Skin of body (tissue), 3 donors: ENCODE measurements at places on chromosomes 5 and 9.

DNA sequence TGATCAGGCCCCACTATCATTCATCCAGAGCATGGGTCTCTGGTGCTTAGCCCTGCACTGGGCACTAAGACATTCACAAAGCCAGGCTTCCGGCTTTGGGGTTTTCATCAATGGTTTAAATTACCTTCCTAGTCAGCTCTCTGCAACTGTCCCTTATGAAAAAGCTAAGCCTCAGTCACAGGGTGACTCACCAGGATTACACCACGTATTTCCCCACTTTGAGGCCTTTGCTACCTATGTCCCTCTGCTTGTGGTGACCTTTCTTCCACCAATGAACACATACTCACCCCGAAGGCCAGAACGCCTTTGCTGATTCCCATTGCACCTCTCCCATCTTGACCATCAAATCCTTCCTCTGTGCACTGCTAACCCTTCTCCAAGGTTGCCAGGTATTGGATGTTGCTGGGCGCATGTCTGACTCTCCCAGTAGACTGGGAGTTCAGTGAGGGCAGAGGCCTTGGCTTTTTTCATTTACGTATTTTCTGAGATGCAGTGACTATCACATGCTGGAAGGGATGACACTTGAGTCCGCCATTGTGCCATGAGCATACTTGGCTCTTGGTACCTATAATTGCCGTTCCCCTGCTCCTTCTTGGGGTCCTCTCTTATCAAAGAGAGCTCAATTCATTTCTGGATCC, 58.7 kb upstream of the TNFSF8 start:
- DNase-seq: no peak

DNA sequence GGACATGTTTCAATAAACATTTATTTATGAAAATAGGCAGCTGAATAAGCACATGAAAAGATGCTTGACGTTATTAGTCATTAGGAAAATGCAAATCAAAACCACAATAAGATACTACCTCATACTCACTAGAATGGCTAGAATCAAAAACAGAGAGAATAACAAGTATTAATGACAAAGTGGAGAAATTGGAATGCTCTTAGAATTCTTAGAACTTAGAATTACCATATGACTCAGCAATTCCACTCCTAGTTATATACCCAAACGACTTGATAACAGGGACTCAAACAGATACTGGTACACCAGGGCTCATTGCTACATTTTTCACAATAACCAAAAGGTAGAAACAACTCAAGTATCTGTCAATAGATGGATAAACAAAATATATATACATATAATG, 15.1 kb upstream of the TRIM36 start:
- no peak for DNase-seq

- no peak for DNase-seq
Measured at GRCh38 chr5:178241231-178241663, 8.6 kb upstream of the PHYKPL start.

DNA sequence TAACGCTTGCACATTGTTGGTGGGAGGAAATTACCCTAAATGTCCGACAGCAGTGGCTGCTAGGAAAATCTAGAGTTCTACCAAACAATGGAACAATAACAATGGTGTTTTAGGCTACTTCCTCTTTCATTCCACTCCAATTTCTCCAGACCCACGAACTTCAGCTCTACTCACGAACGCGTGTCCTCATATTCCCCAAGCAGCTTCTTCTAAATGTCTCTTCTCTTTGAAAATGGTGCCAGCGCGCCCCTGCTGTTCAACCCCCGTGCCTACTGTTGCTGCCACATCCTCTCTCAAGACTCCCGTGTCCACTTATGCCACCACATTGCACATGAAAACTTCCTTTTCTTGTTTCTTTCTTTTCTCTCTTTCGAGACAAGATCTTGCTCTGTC, 25.6 kb downstream of the OR2V2 start:
- DNase-seq: no peak

GRCh38 chr5:109694451-109694891, 4.7 kb downstream of the MAN2A1 start:
- DNase-seq: no peak

DNA sequence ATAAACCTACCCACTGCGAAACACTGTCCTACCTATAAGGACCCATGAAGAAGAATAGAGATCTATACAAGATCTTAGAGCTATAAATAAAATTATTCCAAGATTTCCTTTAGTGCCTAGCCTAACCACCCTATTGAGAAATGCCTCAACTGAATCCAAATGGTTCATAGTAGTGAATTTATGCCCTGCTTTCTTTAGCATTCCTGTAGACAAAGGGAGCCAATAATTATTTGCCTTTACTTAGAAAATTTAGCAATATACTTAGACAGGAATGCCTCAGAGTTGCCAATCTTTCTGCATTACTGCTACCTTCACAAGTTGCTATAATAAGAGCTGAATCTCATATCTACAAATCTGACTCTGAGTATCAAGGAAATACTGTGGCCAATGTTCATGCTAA, 62.6 kb downstream of the PUM3 start:
- no peak for DNase-seq

- DNase-seq: peak; percentile 88
Measured at GRCh38 chr5:124655921-124656511, 90.4 kb downstream of the ZNF608 start.

DNA sequence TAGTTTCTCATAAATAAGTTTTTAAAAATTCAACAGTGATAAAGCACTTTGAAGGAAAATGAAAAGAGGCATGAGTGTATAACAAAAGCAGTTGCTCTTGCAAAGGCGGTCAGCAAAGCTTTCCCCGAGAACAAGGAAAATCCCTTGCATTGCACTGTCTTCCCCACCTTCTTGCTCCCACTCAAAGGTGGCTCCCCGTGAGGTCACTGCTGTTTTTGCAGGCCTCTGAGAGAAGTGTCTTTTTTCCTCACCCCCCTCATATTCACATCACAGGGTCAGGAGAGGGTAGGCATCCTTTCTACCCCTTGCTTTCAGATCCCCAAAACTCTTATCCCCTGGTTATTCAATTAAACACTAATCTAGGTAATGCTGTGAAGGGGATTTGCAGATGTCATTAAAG, 15.2 kb upstream of the SLC36A1 start:
- DNase-seq: no peak

- DNase-seq: no peak
Measured at GRCh38 chr5:15483351-15484097, 16.5 kb upstream of the FBXL7 start.

GRCh38 chr9:131410044-131410491, 16.2 kb downstream of the PRRC2B start:
- no peak for DNase-seq

DNA sequence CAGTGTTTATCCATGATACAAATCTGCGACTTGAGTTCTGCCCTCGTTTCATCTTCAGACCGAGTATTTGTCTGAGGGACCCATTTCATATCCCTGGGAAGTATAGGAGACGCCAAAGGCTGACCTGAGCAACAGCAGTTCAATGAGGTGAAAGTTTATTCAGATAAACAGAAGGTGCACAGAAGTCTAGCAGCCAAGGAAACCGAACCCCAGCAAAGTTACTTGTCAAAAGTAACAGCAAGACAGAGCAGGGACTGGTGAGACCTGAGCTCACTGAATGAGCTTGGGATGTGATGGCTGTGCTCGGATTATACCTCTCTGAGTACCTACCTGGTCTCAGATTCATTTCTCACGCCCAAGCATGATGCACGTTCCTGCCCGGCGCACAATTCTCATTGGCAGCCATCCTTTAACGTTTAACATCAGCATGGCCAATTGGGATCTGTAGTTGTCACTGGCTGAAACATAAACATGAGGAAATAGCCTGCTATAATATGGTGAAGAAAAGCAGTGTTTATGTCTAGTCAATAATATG, 599 bp downstream of the LYRM7 start:
- no peak for DNase-seq

- no peak for DNase-seq
Measured at GRCh38 chr9:81259896-81260295, 429.5 kb downstream of the TLE1 start.

GRCh38 chr9:130239741-130240241, 25.8 kb upstream of the HMCN2 start:
- no peak for DNase-seq

DNA sequence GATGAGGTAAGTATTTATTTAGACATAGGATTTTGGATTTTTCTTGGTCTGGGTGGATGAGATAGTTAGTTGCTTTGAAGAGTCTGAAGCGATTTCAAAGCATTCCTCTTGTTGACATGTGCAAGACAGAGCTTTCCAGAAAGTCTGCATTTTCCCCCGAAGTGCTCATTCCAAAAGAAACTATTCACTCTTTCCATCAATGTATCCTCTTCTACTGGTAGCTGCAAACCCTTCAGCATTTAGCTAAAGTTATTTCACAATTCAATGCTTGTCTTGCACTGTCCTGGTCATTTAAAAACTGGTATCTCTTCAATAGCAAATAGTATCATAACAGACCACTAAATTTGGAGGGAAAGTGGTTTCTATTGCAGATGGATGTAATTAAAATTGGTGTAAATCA, 13.0 kb downstream of the NREP start:
- peak; percentile 87 for DNase-seq

DNA sequence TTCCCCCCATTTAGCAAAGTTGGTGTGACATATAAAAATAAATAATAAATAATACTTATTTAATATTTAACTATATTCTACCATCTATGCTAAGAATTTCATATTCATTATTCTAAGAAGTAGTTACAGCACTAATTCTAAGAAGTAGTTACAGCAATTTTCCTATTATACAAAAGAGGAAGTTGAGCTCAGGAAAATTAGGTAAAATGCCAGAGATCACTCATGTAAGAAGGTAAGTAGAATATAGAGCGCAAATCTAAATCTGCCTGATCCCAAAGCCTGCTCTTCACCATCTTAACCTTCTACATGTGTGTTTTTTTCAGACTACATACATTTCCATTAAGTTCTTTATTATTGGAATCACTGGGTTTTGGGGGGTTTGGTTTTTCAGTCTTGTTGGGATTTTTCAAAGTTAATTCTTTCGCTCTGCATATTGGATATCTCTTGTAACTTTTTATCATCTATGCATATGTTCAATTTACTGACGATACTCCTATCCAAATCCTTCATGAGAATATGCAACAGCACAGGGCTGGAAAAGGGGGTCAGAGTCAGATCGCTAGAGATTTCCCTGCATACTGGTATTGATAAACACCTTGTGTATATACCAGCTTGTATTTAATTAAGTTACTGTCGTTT, 852.1 kb downstream of the MAT2B start:
- no peak for DNase-seq

GRCh38 chr9:126342621-126343031, 16.0 kb downstream of the MVB12B start:
- DNase-seq: no peak

DNA sequence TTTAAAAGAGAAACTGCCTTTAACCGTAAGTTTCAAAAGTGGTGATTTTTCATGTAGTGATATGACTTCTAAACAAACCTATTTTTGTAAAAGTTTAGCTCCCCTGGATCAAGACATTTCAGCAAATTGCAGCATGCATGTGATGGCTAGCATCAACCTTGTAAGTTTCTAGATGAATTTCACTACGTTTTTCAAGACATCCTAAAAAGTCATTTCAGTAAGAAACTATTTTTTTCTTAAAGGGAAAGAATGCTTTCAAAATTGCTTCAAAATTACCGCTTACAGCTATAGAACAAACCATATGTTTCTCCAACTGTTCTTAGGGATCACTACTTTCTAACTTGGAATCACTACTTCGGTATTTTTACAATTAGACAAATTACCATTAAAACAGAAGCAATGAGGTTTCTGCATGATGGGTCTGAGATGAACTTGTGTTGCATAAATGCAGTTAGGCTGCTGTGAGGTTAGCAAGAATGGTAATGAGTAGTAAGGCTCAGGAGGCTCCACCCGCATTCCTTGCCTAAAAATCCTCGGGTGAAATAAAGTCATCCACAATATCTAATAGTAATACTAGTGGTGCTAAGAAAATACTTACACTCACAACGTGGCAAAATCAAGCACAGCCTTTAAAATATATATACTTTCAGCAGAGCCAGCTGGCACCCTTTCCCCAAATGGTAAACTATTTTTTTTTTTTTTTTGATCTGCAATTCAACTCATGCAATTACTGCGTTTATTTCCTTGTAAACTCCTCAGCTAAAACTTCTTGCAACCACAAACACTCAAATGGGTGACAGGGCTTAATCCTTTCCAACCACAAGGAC, 53.8 kb downstream of the CDC14B start:
- DNase-seq: peak; percentile 41

DNA sequence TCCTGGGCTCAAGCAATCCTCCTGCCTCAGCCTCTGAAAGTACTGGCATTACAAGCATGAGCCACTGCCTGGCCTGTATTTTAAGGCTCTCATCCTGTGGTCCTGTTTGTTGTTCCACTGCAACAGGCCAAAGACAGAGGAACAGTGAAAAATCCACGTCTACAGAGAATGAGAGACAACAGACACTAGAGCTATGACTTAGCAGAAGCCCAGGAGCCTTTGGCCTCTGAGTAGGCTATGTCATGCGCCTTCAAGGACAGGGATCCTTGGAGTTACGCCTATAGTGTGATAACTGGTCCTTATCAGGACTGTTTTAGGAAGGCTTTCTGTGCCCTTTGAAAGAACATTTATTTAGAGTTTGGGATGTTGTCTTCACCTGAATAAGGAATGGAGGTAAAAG, 10.5 kb downstream of the POC5 start:
- no peak for DNase-seq

DNA sequence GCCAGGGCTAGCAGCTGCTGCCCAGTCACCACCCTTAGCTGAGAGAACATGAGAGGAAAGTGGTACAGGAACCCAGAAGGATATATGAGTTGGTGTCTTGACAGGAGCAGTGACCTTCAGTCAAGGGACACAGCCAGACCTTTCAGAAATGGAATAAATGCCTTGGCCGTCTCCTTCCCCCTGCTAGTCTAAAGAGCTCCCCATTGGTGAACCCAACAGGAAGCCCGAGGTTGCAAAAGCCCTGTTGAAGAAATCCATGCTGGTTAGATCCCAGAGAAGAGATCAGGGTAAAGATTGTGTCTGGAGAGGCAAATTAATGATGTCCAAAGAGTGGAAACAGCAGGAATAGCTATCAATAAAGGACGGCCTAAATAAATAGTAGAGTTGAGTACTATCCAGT, 244.5 kb downstream of the NR3C1 start:
- no peak for DNase-seq

GRCh38 chr9:30673132-30673531, 1711.3 kb upstream of the ACO1 start:
- no peak for DNase-seq

DNA sequence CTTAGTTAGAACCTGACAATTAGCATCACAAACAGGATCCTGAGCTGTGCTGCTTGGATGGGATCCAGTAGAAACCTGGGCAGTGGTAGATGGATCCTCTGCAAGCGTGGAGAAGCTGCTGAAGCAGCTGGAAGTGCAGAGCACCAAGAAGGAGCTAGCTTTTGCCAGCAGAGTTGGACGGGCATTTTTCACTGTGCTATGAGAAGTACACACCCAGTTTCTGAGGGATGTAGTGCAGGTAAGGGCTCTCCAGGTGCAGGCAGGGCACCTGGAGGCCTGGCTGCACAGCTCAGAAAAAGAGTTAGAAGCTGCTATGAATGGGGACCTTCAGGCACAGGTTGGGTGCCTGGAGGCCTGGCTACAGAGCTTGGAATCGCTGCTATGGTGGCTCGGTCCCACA, 623.9 kb upstream of the NUDT12 start:
- no peak for DNase-seq

GRCh38 chr9:127165116-127165515, 42.7 kb upstream of the ANGPTL2 start:
- DNase-seq: no peak
